ENCODE measurements at places on chromosomes 16 and 17.
A peak's percentile ranks its signal among the peaks of the same experiment; 100 is the strongest.

DNA sequence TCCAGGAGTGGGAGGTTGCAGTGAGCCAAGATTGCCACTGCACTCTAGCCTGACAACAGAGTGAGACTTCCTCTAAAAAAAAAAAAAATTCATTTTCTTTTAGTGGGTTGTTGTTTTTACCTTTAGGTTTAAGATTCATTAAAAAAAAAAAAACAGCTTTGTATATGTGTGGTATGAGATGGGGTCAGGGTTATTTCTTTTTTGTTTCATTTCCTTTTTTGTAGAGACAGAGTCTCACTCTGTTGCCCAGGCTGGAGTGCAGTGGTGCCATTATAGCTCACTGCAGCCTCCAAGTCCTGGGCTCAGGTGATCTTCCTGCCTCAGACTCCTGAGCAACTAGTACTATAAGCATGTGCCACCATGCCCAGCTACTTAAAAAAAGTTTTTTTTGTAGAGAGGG lies 47.0 kb downstream of the BCAS3 start:
- no peak for DNase-seq

DNA sequence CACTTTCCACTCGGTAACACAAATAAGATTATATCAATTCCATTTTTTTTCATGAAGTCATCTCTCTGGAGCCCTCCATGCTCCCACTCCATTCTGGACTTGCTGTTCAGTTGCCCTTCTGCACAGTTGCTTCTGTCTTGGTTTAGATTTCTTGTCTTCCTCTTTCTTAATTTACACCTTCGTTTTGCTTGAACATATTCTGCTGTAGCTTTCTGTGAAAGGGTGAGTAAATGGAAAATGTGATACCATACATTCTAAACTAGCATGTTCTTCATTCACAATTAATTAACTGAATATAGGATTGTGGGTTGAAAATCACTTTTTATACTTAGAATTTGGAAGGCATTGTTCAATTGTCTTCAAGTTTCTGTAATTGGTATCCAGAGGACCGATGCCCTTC lies 69.6 kb downstream of the VMP1 start:
- DNase-seq = no peak

DNA sequence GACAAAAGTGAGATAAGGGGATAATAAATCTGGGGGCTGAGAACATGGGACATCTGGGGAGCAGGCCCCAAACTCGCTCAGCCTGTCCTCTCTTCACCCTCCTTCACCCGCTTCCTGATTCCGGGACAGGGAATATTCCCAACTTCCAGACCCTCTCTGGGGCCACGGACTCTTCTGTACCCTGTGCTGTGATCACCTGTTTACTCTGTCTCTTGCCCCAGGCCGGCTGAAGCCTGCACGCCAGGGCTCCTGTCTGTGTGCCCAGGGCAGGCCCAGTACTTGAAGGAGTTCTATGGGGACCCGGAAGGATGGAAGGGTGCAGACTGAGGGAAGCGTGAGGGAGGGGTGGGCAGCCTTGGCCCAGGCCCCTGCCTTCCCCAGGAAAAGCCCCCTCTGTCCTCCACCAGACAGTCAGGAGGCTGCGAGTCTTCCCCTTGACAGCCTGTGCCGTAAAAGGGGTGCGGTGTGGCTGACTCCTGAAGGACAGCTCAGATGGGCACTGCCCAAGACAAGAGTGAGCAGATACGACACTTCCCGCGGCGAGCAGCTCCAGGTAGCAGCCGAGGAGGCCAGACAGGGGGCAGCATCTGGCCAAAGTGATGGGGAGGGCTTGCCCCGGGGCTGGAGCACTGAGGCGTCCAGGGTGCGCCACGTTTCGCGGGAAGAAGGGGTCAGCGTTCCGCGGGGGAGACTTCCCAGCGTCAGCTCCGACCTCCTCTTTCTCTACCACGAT lies 1.0 kb upstream of the CCNF start:
- DNase-seq = peak; percentile 40

- DNase-seq = peak; percentile 50
Measured at GRCh38 chr17:59620518-59621259, 994 bp downstream of the CLTC start.

Data from BE2C (cell line).